ENCODE measurements at places on chromosomes 6 and 20.

DNA sequence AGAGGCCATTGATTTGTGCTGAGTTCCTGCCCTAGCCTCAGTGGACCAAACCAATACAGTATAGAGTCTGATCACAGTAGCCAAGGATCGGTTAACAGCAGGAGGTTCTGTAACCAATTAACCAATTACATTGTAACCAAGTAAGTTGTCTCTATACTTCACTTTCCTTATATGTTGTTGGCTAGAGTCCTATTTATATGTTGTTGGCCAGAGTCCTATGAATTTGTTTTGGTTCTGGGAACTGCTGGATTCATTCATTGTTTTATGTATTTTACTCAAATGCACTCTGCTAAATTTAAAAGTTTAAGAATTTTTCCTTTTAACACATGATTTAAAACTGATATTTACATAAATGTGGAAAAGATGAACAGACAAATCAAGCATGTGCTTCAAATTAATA is 597.4 kb upstream of the HS3ST5 start:
- DNase-seq = no peak
- no peaks in the 10 kb centered on the region for H3K27me3 ChIP-seq
- H3K27ac ChIP-seq = no peak overlapping the region

- no peak for DNase-seq
- no peaks in the 10 kb centered on the region for H3K36me3 ChIP-seq
- peak overlapping the region; percentile 1 for H3K27ac ChIP-seq
- peak overlapping the region; percentile 54 for H3K4me3 ChIP-seq
- H3K4me1 ChIP-seq = peaks cover 5% of the 10 kb centered on the region
Observed at GRCh38 chr6:27502508-27503435, 29.9 kb upstream of the ZNF184 start.

GRCh38 chr20:62363920-62364851 is 2.9 kb downstream of the LAMA5 start:
- peaks cover 6% of the 10 kb centered on the region for H3K27me3 ChIP-seq
- peak; percentile 47 for DNase-seq
- H3K27ac ChIP-seq = peak overlapping the region; percentile 86
- H3K36me3 ChIP-seq = peaks cover 5% of the 10 kb centered on the region
- H3K4me3 ChIP-seq = peak overlapping the region; percentile 70

DNA sequence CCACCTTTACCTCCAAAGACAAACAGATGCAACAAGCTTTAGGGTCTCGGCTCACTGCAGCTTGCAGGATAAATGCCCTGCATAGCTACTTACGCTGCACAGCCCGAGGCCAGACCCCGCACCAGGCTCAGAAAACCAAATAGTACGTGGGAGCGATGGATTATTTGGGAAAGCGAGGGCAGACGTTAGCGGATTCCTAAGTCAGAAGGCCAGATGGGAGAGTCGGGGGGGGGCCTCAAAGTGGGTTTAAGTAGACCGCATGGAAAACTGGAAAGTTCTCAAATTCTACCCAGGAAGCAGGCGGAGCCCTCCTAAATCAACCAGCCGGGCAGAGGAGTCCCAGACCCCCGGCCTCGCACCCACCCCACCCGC is 382 bp downstream of the SFT2D1 start:
- peak overlapping the region; percentile 99 for H3K27ac ChIP-seq
- peaks cover 25% of the 10 kb centered on the region for H3K36me3 ChIP-seq
- DNase-seq = peak; percentile 45
- H3K4me1 ChIP-seq = peaks cover 26% of the 10 kb centered on the region
- peak overlapping the region; percentile 91 for H3K4me3 ChIP-seq

- H3K27ac ChIP-seq = no peak overlapping the region
- DNase-seq = no peak
- no peaks in the 10 kb centered on the region for H3K27me3 ChIP-seq
- peaks cover 4% of the 10 kb centered on the region for H3K4me1 ChIP-seq
- no peaks in the 10 kb centered on the region for H3K36me3 ChIP-seq
Observed at GRCh38 chr20:35320396-35321126, 28.3 kb upstream of the FAM83C start.

- DNase-seq = no peak
- no peaks in the 10 kb centered on the region for H3K27me3 ChIP-seq
- no peak overlapping the region for H3K4me3 ChIP-seq
Observed at GRCh38 chr6:142192343-142192742, 45.3 kb downstream of the VTA1 start.

DNA sequence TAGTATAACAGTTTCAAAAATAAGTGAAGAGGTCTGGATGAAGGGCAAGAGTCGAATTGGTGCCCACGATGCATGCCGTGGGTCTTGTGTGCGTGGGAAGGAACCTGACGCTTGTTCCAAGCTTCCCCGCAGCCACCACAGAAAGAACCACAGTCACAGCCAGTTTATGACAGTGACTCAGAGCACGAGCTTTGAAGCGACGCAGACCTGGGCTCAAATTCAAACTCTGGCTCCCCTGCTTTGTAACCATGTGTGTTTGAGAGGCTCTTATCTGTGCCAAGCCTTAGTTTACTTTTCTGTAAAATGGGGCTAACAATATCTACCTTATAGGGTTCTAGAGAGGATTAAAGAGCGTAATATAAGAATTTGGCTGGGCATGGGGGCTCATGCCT is 65.5 kb downstream of the SYNJ2 start:
- peaks cover 5% of the 10 kb centered on the region for H3K4me1 ChIP-seq
- no peak overlapping the region for H3K27ac ChIP-seq
- H3K36me3 ChIP-seq = no peaks in the 10 kb centered on the region
- H3K4me3 ChIP-seq = no peak overlapping the region
- DNase-seq = peak; percentile 20

DNA sequence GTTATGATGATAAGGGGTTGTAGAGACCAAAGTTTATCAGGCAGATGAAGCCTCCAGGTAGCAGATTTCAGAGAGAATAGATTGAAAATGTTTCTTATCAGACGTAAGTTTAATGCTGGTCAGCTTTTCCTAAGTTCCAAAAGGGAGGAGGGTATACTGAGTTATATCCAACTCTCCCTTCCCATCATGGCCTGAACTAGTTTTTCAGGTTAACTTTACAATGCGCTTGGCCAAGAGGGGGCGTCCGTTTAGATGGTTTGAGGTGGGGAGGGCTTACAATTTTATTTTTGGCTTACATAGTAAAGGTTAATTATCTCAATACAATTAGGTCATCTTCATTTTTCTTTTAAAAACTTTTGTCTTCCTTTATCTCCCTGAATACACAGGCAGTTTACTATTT is 19.4 kb upstream of the IL22RA2 start:
- H3K4me1 ChIP-seq = peaks cover 4% of the 10 kb centered on the region
- H3K4me3 ChIP-seq = no peak overlapping the region
- H3K27me3 ChIP-seq = no peaks in the 10 kb centered on the region
- H3K27ac ChIP-seq = no peak overlapping the region
- H3K36me3 ChIP-seq = peaks cover 14% of the 10 kb centered on the region

- no peak overlapping the region for H3K4me3 ChIP-seq
- H3K36me3 ChIP-seq = peaks cover 35% of the 10 kb centered on the region
- no peaks in the 10 kb centered on the region for H3K4me1 ChIP-seq
- DNase-seq = no peak
- H3K27ac ChIP-seq = no peak overlapping the region
Observed at GRCh38 chr6:83108378-83108777, 40.9 kb downstream of the DOP1A start.

DNA sequence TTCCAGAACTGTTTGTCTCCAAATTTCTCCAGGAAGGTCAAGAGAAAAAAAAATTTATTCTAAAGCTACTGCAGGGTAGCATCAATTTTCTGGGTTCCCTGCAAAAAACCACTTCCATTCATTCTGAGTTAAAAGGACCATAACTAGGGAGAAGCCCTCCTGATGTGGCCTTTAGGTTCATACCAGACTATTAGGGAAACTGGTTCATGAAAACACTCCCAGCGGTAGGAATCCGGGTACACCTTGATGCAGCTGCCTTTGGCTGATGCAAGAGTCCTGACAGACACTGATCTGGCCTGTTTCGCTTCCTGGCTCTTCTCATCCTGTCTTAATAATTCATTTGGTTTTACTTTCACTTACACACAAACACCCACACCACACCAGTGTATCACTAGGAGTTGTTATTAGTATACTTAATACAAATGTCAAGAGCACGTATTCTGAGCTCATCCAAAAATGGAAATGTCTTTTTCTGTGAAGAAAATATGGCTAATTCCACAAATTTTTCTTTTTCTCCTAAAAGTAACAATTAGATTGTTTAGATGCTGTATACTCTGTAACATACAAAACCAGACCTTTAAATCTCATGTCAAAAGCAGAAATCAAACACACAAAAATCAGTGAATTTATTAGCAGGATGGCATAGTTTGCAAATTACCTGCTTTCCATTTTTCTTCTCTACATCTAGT is 38.4 kb upstream of the ARHGAP18 start:
- H3K36me3 ChIP-seq = no peaks in the 10 kb centered on the region
- H3K4me3 ChIP-seq = no peak overlapping the region
- peak overlapping the region; percentile 12 for H3K27ac ChIP-seq
- DNase-seq = no peak
- H3K27me3 ChIP-seq = no peaks in the 10 kb centered on the region

- no peak for DNase-seq
- peaks cover 44% of the 10 kb centered on the region for H3K36me3 ChIP-seq
Observed at GRCh38 chr20:44900231-44900854, 9.5 kb upstream of the PABPC1L start.

DNA sequence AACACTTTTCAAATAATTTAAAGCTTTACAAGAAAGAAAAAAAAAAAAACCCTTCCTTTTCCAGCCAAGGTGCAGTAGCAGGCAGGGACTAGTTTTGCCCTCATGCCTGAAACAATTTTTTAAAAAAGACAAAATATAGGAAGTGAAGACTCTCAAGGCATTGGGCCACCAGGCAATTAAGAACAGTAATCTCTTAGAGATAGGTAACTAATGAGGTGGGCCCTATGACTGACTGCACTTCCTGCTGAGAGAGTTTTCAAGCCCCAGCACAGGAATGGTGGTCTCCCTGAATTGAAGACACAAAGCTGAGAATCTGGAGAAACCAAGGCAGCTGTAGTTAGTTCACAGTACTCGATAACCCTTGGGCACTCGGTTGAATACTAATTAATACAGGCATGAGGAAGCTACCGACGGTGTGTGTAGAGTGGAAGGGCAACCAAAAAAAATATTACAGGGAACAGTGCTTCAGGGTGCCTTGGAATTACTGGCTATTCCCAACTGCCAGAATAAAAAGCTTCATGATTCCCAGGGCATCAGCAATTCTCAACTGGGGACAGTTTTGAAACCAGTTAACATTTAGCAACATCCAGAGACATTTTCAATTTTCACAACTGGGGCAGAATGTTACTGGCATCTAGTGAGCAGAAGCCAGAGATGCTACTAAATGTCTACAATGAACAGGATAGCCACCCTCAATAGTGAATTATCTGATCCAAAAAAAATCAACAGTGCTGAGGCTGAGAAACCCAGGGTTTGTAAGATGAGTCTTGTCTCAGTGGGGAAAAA is 36.0 kb upstream of the PLN start:
- no peaks in the 10 kb centered on the region for H3K4me1 ChIP-seq
- H3K27ac ChIP-seq = no peak overlapping the region
- no peaks in the 10 kb centered on the region for H3K27me3 ChIP-seq
- no peaks in the 10 kb centered on the region for H3K36me3 ChIP-seq
- no peak for DNase-seq

GRCh38 chr6:133242637-133243585 is 1.8 kb downstream of the EYA4 start:
- H3K4me1 ChIP-seq = peaks cover 15% of the 10 kb centered on the region
- H3K36me3 ChIP-seq = no peaks in the 10 kb centered on the region
- no peak for DNase-seq

DNA sequence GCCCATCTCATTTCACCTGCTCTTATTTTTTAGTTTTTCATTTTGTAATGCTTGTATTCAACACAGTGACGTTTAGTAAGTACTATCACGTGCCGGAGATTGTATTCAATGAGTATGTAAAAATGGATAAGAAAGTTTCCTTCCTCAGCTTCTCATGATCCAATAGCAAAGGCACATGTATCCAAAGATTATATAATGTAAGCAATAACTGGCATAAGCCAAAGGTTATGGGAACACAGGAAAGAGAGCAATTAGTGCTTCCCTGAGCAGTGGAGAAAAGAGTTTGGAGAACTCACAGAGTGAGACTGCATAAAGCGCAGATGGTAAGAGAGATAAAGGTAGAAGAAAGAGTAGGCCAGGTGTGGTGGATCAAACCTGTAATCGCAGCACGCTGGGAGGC is 21.8 kb upstream of the LTV1 start:
- H3K27ac ChIP-seq = no peak overlapping the region
- no peak overlapping the region for H3K4me3 ChIP-seq
- no peaks in the 10 kb centered on the region for H3K27me3 ChIP-seq
- H3K36me3 ChIP-seq = peaks cover 27% of the 10 kb centered on the region

DNA sequence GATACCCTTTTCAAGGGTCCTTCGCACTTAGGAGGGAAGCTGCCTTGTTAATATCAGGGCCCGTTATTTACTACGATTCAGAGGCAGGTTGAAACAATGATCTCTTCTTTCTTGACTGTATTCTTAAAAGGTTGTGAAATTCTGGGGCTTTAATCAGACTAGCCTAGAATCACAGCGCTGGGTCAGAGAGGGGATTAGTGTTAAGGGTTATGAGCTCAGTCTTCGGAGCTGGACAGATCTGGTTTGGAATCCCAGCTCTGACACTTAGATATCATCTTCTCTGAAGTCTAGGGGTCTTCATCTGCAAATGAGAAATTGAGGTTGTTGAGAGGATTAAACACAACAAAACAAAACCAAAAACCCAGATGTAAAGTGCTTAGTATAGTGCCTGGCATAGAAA is 77.4 kb downstream of the CD83 start:
- H3K4me1 ChIP-seq = no peaks in the 10 kb centered on the region
- no peak for DNase-seq
- no peak overlapping the region for H3K4me3 ChIP-seq
- H3K27ac ChIP-seq = no peak overlapping the region
- no peaks in the 10 kb centered on the region for H3K27me3 ChIP-seq
- no peaks in the 10 kb centered on the region for H3K36me3 ChIP-seq

DNA sequence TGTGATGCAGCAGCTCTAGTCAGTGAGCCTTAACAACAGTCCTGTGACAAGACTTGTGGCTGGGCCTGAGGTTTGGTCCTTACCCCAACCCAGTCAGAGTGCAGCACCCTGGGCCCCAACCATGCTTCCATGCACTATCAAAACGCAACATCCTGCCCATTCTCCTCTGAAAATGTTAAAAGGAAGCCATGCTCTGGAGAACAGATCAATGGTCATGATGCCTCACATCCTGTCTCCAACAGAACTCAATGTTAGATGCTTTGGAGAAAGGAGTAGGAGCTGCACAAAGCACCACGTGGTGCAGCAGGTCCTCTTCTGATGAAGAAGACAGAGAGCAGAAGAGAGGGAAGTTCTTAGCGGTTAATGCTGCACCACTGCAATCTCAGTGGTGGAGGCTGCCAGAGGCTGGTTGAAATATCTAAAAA is 41.9 kb downstream of the TRAM2 start:
- H3K27ac ChIP-seq = no peak overlapping the region
- DNase-seq = no peak
- peaks cover 10% of the 10 kb centered on the region for H3K36me3 ChIP-seq
- peaks cover 33% of the 10 kb centered on the region for H3K4me1 ChIP-seq
- no peaks in the 10 kb centered on the region for H3K27me3 ChIP-seq

- DNase-seq = no peak
- H3K27ac ChIP-seq = no peak overlapping the region
- no peaks in the 10 kb centered on the region for H3K4me1 ChIP-seq
- no peaks in the 10 kb centered on the region for H3K27me3 ChIP-seq
- H3K36me3 ChIP-seq = no peaks in the 10 kb centered on the region
Observed at GRCh38 chr20:58976061-58976730, 4.9 kb upstream of the NELFCD start.

Measured in lower lobe of right lung (tissue), 2 donors.